ENCODE measurements at places on chromosomes 7 and 10.

DNA sequence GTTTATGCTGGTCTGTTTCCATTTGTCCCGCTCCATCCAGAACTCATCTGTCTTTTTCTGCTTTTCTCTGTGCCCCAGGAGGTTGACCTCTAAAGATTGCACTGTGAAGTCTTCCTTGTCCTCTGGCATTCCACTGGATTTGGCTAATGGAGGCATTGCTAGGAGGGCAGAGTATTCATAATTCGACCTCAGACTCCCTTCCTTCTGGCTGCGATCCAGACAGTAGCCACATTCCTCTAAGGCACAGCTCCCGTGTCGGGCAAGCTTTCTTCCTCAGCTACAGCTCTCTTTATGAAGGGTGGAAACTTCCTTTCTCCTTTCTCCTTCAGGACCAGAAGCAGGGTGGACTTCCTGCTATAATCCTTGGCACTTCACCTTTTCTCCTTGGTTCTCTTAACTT is 175.9 kb downstream of the BAMBI start:
- DNase-seq = no peak

DNA sequence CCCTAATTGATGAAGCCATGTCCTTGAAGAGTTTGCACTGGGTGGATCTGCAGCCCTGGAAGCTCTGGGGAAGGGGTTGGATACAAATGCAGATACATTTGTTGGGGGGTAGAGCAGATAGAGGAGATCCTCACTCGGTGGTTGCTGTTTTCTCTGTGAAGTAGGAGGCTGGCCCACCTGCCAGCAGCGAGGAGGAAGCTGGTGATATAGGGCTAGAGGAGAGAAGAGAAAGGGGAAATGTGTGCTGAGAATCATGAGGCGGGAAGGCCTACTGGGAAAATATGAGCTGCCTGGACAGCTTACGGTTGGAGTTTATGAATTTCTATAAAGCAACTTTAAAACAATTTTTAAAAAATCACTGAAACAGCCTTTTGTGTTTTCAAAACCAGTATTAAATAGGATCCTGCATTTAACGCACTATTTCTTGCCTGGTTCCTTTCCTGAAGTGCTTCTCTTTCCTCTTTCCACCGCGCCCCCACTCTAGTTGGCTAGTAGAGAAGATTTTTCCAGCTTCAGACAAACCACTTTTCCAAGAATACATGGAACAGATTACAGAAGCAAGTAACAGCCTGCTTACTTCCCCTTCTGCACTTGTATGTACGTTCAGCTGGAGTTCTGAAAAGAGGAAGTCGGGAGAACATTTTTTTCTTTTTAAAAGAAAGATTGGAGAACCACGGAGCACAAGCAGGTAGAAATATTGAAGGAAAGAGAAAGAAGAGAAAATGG is 100.6 kb upstream of the GLCCI1 start:
- no peak for DNase-seq

GRCh38 chr7:4163565-4164203 is 518.4 kb upstream of the FOXK1 start:
- DNase-seq = no peak

DNA sequence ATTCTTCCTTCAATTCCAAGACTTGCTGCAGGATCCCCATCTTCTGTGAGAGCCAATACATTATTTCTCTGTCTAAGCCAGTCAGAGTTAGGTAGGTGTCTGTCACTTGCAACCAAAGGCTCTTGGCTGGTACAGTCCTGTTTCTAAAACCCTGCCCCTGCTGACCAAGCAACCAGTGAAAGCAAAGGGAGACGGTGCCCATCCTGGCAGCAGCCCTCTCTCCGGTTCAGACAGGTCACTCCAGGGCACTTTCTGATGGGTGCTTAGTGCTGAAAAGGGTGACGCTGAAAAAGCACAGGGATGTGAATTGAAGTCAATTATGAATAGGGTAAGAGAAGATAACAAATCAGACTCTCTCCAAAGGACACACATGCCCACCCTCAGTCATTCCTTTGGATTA is 37.5 kb downstream of the SPOCK2 start:
- DNase-seq = no peak

- DNase-seq = no peak
These were observed 248.8 kb upstream of the PTN start for GRCh38 chr7:137592232-137592896.

- DNase-seq = no peak
These were observed 352.1 kb downstream of the FRMD4A start for GRCh38 chr10:13978533-13979115.

GRCh38 chr10:116126239-116126638 is 146.8 kb downstream of the GFRA1 start:
- DNase-seq = no peak

Measured in GM06990 (cell line).